ENCODE measurements at places on chromosomes 1 and 21.

DNA sequence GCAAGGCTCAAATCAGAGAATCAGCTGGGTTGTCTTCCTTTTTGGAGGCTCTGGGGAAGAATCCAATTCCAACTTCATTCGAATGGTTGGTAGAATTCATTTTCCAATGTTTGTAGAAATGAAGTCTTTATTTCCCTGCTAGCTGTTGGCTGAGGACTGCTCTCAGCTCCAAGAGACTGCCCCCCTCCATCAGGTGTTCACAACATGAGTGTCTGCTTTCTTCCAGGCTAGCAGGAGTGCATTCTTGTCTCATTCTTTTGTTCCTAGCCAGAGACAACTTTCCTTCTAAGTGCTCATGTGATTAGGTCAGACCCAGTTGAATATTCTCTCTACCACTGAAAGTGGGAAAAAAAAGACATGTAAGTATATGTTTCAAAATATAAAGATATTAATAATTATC is 95.2 kb downstream of the HLX start:
- no peak for DNase-seq

DNA sequence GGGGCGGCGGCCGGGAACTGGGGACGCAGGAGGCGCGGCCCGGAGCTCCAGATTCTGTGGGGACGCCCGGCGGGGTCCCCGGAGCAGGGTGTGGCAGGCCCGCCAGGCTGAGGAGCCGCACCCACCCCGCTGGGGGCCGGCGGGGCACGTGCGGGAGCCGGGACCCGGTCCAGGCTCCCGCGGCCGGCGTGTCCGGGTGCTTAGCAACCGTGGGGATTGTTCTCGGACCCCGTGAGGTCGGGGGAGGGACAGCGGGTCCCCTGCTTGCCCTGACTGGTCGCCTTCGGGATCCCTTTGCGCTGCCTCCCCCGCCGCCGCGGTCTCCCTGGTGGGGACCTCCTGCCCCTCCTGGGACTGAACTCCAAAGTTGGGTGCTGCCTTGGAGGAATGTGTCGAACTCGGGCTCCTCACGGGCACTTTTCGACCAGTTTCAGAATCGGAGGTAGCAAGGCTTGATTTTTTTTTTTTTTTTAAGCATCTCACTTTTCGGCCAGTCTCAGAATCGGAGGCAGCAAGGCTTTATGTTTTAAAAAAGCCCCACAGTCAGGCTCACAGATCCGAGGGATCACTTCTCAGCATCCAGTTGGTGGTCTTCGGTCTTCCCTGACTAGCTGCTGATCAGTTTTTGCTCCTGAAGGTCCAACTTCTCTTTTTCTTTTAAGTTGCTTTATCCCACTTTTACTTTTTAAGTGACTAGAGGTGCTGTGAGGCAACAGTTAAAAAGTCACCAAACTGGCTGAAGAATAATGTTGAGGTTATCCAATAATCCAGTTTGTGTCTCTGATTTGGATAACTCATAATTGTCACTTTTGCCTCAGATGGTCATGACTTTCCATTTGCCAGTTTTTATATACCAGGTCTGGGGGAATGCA is 648 bp downstream of the FAM76A start:
- peak; percentile 47 for DNase-seq

GRCh38 chr1:171220081-171220420 is 28.2 kb upstream of the FMO1 start:
- DNase-seq = no peak

DNA sequence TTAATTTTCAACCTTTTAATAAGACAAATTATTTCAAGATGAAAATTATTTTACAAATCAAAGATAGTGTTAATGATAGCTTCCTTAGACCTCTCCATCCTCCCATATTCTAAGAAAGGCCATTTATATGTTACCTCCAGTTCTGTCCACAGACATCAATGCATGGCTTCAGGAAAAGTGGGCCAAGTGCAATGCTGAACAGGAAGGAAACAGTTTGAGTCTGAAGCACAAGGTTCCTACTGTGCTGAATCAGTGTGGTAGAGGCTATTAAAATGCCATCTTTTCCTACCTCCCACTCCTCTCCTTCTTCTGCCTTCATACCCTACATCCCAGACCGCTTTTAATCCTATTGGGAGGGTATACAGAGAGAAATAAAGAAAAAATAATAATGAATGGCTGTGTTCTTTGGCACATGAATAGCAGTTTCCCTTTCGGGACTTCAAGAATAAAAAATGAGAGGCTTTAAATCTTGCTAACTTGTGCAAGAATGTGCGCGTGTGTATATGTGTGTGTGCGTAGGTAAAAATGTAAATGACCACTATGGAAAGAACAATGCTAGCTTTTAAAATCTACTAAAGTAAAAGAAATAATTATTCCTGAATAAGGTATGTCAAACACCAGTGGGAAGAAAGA is 62.6 kb upstream of the C1orf105 start:
- DNase-seq = no peak

DNA sequence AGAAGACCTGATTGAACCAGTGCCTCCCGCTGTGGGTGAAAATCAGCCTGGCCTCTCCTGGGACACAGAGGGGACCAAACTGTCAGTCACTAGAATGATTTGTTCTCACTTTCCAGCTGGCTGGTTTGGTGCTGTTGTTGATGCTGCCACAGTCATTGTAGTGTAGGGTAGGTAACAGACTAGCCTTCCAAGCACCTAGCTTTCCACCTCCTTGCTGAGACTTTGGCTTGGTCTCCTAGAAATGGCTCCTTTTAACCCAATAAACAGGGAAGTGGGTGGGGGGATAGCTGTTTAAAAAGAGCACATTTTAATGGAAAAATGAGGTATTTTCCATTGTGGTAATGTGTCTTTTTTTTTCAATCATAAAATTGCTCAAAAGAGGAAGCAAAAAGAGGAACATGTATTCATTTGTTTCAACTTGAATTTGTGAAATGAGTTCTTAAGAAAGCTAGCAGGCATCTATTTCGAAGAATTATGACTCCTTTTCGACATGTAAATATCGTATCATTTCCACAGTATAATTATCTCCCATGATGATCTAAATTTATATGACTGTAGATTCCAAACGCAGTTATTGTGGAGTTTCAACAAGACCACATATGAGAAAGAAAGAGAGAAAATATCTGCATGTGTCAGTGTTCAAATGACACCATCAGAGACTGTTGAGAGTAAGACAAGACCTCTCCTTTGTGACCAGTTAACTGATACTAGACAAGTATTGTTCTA is 190.1 kb downstream of the HLX start:
- no peak for DNase-seq

- no peak for DNase-seq
These were observed 962 bp upstream of the MAN1C1 start for GRCh38 chr1:25615563-25616094.

DNA sequence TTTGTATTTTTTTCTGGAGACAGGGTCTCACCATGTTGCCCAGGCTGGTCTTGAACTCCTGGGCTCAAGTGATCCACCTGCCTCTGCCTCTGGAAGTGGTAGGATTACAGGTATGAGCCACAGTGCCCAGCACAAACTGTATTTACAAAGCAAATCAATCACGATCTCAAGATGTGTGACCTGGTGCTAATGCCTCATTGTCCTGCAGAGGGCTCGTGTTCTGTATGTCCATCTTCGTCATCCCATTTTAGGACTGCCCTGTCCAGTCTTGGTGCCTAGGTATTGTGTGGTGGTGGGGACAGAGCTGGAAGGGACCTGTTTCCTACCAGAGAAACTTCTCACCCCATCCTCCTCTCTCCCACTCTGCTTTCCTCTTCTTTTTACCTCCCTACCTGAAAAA is 20.2 kb downstream of the PROK1 start:
- no peak for DNase-seq

GRCh38 chr1:119868176-119868575 is 28.1 kb downstream of the ADAM30 start:
- DNase-seq = no peak

GRCh38 chr1:167420510-167420909 is 97.8 kb downstream of the CD247 start:
- no peak for DNase-seq

GRCh38 chr1:235207209-235207565 is 46.1 kb upstream of the RBM34 start:
- DNase-seq = no peak

- no peak for DNase-seq
These were observed 6.8 kb upstream of the PDZK1IP1 start for GRCh38 chr1:47196622-47197021.

DNA sequence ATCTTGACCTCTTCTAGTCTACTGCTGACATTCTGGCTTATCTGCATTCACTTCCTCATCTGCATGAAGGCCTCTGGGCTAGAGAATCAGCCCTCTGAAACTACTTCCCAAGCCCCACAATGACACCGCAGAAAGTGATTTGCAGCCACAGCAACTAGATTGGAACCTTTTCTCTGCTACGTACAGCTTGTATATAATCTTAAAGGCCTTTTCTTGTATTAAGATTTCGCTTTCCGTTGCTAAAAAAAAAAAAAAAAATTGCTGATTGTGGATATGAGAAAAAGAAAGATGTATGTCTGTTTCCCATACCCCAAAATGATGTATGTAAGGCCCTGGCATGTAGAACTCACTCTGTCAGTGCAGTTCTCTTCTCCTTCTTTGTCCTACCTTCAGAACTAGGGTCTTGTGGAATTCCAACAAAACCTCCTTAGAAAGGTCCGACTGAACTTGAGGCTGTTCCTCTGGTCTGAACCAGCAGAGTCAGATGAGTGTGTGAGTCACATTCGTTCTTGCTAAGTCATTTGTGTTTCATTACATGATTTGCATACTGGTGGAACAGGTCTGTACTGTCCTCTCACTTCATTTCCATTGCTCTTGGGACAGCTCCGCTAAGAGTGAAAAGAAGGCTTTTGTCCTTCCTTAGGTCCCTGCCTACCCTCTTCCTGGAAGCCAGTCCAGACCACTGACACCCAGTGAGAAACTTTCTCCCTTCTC is 62.7 kb downstream of the PLPP3 start:
- DNase-seq = no peak

- DNase-seq = no peak
These were observed 236.0 kb upstream of the POGK start for GRCh38 chr1:166603296-166603695.

DNA sequence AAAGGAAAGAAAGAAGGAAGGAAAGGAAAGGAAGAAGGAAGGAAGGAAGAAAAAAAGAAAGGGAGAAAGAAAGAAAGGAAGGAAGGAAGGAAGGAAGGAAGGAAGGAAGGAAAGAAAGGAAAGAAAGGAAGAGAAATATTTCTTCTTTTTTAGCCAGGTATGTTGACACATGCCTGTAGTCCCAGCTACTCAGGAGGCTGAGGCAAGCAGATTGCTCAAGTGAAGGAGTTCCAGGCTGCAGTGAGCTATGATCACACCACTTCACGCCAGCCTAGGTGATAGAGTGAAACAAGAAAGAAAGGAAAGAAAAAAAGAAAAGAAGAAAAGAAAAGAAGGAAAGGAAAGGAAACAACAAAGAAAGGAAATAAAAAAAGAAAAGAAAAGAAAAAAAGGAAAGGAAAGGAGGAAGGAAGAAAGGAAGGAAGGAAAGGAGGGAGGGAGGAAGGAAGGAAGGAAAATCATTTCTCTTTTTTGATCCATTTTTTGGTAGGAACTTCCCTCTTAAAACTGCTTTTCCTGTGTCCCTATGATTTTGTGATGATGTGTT is 5.8 kb upstream of the ZMYM1 start:
- no peak for DNase-seq

- no peak for DNase-seq
These were observed 28.6 kb upstream of the TXLNA start for GRCh38 chr1:32150847-32151246.

- no peak for DNase-seq
These were observed 32.9 kb downstream of the KCNN3 start for GRCh38 chr1:154837034-154837671.

DNA sequence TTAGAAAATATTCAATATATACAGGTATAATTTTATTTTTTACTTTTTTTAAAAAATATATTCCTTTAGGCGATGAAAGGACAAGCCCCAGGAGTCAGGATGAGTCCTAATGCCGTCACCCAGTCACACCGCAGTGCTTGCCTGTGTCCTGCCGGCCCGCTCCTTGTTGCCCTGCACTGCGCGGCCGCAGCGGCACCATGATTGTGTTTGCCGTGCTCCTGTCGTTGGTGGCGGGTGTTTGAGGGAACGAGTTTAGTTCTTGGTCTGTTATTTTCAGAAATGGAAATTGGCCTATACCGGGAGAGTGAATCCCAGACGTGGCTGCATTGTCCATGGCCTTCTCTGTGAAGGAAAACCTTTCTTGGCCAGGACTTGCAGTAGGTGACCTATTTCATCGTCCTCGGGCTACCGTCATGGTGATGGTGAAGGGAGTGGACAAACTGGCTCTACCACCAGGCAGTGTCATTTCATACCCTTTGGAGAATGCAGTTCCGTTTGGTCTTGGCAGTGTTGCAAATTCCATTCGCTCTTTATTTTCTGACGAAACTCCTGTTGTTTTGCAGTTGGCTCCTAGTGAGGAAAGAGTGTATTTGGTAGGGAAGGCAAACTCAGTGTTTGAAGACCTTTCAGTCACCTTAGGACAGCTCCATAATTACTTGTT is 45.9 kb upstream of the CRB1 start:
- DNase-seq = no peak

GRCh38 chr1:95168028-95168427 is 50.9 kb downstream of the TLCD4 start:
- DNase-seq = no peak

DNA sequence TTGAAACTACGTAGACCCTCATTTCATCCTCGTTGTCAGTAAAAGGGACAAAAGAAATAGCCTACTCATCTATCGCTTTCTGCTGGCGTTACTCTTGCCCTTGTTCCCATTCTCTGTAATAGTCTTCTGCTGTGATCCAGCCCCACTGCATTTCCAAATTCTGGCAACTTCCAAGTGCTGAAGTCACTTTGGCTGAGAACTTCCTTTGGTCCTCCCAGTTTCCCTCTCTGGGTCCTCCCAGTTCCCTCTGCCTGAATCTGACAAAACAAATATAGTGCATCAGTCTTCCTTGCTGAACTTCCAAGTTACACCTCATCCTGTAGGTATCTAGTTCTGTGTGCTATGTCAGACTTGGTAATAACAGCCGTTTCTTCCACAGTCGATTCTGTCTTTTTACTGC is 47.0 kb upstream of the PLA2G4A start:
- DNase-seq = no peak

DNA sequence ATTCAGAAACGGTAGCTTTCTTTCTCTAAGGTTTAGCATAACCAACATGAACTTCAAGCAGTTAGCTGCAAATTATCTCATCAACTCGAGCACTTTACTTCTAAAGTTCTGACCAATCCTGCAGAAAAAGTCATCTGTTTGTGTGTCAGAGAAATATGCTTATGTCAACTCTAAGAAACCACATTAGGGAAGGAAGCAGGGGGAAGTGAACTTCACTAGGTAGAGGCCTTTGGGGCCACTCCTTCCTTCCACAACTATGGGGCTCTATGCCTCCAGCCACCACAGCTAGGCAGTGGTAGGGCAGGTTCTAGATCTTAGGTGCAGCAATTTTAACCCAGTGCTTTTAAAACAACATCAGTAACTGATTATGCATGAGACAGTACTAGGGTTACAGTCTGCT is 375.9 kb downstream of the DSCAM start:
- no peak for DNase-seq

GRCh38 chr1:7754234-7754633 is 16.9 kb upstream of the VAMP3 start:
- no peak for DNase-seq

GRCh38 chr1:205680073-205680851 is at the start of gene SLC45A3:
Gene SLC45A3 (minus strand): TSS chr1:205680509. CDS start chr1:205664656, 15,853 bp downstream.
- no peak for DNase-seq

GRCh38 chr21:33950431-33951079 is 35.0 kb upstream of the ATP5PO start:
- no peak for DNase-seq

GRCh38 chr1:218314316-218314715 is 29.2 kb downstream of the RRP15 start:
- DNase-seq = no peak

All from hypothalamus (tissue), 51 donors.